ENCODE measurements at places on chromosomes 12 and 14.

DNA sequence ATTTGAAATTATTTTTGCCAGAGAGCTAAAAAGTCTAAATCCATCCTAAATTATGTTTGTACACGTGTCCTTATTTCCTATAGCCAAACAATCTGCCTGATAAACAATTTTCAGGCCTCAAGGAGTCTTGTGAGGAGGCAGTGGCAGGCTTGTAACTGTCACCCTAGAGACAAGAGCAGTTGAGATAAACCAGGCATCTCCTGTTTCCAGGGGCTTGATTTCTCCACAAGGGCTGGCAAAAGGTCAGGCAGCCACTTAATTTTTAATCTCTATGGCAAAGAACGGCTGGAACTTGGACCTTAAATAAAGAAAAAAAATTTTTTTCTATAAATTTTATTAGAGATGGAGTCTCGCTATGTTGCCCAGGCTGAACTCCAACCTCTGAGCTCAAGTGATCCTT, 15.5 kb downstream of the PKP2 start:
- no peak for DNase-seq

DNA sequence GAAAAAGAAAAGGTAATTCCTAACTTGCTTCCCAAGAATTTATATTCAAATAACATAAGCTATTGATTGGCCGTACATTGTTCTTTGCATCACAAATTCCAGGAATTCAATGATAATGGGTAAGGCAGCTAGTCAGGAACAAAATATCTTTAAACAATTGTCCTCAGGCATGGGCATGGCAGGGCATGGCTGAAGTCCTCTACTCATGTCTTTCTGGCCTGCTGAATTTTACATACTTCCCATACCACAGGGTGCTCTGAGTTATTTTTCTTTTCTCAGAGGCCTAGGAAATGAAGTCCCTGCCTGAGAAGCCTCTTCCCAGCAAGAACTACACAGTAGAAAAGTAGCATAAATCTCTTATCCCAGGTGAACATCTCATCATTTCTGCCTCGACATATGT, 15.1 kb upstream of the DRAM1 start:
- DNase-seq: no peak

DNA sequence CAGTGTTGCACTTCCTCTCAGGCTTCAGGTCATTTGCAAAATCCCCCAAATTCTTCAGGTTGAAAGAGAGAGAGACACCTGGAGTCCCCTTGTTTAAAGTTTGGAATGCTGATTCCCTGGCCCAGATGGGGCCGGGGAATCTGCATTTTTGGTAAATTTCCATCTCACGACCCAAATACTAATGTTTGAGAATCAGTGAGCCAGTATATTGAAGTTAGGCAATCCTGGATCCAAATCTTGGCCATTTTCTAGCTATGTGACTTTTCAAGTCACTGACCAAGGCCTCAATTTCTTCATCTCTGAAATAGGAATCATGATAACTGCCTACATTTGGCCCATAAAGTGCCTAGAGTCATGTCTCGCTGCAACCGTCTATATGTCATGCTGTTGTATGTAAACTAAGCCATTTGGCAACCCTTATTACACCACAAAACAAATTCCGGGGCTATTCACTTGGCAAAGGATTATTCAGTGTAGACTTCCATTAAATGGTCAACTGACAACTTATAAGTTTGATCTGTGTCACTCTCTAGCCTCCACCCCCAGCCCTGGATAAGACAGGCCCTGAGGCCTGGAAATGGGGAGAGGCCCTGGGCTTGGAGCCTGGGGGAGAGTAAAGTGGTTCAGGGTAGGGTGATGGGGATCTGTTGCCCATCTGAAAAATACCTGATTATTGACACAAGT, 3.7 kb upstream of the ZFP36L1 start:
- no peak for DNase-seq

GRCh38 chr12:70806827-70807226, 113.7 kb downstream of the PTPRR start:
- no peak for DNase-seq

- no peak for DNase-seq
Observed at GRCh38 chr14:86462193-86462753, 932.3 kb downstream of the FLRT2 start.

Data from stimulated activated CD8-positive, alpha-beta memory T cell treated with anti-CD3 and anti-CD28 coated beads, Interleukin-2, amount 100 ng/mL, for 1 hour (primary cell).